A172 (cell line): ENCODE measurements at places on chromosomes 7 and 10.

DNA sequence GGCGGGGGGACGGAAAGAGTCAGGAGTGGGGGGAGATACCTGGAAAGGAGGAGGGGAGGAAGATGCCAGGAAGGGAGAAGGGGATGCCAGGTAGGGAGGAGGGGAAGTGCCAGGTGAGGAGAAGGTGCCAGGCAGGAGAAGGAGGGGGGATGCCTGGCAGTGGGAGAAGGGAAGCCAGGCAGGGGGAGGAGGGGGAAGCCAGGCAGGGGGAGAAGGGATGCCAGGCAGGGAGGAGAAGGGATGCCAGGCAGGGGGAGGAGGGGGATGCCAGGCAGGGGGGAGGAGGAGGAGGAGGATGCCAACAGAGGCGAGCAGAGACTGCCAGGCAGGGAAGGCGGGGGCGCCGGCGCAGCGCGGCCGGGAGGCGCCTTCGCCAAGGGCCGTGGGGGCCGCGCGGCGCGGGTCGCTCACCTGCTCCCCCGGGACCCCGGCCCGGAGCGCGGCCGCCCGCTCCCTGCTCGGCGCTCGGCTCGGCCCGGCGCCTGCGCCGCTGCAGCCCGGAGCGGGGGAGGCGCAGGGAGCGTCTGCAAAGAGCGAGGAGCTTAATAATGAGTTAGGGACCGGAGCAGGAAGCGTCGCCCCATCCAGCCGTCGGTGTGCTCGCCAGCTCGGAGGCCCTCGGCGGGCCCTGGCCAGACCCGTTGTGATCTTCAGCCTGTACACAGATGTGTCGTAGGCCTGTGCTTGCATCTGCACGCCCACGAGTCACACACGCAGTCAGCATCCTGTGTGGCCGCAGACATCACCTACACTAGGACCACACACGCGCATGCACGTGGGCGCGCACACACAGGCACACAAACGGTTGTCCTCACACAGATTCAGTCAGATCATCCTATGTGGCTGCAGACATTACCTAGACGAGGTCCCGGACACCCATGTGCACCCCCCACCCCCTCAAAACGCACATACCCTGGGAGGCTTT, 28.4 kb upstream of the SMARCD3 start:
- peak; percentile 37 for DNase-seq

GRCh38 chr10:78472551-78472890, 438.9 kb downstream of the RPS24 start:
- no peak for DNase-seq

- no peak for DNase-seq
Observed at GRCh38 chr7:142595816-142596516, 153.3 kb upstream of the PRSS1 start.

- DNase-seq, result no peak
Observed at GRCh38 chr7:82675396-82675795, 231.8 kb upstream of the CACNA2D1 start.
